Ecto neural progenitor cell (in vitro differentiated cells): ENCODE measurements at places on chromosomes 2 and 18.

DNA sequence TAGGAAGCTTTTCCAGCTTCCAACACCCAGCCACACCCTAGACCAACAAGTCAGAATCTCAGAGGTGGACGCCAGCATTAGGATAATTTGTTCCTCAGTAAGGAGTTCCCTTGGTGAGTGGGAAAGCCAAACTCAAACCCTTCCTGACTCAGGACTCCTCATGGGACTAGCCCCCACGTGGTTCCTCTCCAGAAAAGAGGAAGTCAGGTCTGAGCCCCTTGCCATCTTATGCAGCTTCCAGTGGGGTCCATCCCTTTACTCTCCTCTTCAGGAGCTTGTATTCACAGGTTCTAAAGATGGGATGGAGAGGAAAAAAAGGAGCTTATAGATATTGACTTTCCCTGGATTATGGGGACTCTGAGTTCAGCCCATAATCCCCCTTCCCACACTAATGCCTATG, 14.8 kb upstream of the NOTO start:
- no peak for DNase-seq

- DNase-seq, result no peak
Measured at GRCh38 chr2:215160081-215160480, 21.7 kb upstream of the ABCA12 start.

DNA sequence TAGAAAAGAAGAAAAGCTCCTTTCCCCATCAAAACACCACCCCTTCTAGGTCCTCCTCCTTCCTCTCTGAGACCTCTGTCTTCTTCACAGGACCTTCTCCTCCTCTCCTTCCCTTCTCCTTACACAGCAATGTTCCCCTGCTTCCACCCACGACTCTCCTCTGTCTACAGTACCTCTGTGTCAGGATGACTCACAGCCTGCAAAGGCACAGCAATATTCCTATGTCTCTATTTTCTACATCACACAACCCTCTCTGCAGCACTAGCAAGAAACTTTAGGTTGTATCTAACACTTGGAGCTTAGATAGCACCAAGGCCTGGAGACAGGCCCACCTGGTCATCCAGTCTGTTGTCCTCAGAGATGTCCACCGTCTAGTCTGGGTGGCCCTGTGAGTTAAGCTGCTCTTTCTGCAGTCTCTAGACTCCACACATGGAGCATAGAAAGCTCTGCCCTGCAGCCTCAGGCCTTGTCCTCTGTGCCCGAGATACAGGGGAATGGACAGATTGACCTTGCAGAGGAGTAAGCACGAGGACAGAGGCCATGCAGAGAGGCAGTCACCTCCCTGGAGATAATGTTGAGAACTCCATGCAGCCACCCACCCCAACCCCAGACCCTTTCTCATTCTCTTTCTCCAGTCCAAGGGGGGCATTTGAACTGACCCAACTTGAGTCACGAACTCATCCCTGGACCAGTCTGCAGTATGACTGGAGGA, 212.0 kb downstream of the TNS1 start:
- no peak for DNase-seq

- DNase-seq, result no peak
Measured at GRCh38 chr2:156663757-156664409, 227.7 kb downstream of the GPD2 start.

GRCh38 chr2:120846406-120847095, 110.9 kb downstream of the GLI2 start:
- DNase-seq, result no peak

DNA sequence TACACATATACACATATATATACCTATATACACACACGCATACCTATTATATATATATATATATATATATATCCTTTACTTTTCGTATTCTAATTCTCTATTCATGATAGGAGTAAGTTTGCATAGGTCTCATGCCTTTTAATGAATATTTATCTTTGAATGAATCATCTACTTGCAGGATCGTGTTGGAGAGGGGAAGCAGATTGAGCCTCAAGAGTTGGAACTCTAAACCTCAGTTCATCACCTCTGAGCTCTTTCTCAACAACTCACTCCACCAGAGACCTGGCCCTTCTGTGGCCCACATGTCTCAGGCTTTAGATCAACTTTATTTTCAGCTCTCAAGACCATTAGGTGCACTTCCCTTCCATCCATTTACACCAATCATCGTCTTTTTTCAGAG, 490.4 kb upstream of the ID2 start:
- DNase-seq, result no peak

DNA sequence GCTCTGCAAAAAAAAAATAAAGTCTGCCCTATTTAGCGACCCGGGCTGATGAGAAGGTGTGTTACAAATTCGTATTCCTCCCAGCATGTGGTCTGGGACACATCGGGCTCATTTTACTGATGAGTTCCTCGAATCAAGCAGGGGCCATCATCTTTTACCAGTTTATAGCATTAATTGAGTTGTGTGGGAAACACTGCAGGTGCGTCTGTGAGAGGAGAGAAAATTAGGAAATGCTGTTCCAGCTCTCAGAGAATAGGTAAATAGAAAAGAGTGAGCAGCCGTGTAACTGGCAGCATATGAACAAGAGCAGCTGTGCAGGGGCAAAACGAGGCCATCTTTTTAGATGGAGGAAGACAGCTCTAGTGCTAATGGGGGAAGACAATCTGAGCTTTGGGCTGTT, 216.7 kb downstream of the SETBP1 start:
- DNase-seq, result no peak

DNA sequence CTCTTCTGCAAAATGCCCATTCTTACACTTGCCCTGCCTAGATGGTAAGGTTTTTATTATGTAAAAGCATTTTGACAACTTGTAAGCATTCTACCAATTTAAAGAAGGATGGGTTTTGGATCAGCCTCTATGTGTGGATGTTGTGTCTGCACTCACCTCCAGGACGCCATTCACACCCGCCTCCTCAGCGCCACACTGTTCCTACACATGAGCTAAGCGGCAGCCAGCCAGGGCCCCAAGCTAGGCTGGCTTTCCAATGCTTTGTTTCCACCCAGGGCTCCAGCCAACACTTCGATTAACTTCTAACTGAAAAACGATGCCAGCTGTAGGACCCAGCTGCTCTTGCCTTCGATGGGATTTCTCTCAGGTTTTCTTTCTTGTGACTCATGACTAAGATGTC, 73.3 kb upstream of the FZD7 start:
- no peak for DNase-seq

DNA sequence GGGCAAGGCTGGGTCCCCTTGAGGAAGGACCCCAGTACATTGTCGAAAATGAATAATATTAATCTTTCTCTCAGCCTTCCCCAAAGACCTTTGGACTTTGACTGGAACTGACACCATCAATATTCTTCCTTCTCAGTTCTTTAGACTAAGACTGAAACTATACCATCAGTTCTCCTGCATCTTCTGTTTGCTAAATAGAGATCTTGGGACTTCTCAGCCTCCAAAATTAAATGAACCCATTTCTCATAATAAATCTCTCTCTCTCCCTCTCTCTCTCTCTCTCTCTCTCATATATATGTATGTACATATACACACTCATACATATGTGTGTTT, 39.7 kb upstream of the VRK2 start:
- no peak for DNase-seq

DNA sequence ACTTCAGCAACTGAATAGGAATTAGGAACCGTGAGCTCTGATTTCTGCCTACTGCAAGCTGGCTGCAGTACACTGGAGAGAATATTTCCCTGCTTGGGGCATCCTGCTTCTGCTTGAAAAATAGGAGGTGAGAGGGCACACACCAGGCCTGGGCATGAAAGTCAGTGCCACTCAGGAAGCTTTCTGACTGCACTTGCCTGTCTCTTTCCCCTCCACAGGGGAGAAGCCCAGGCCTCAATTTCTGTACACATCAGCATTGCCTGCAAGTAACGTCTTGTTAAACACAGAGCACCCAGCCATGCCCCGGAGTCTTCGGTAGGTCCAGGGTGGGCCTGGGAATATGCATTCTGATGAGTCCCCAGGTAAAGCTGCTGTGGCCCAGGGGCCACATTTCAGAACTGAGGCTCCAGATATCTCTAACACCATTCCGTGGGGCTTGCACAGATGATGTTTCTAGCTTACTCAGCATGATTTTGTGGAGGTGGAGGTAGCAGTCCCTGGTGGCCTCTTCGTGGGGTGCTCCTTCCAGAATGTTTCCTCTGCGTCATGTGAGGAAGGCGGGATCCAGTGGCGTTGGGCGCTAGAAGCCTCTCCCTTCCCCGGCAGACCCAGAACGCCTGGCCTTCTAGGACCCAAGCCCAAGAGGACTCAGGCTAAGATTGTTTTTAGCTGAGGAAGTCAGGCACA, 114.1 kb downstream of the ZBTB7C start:
- peak; percentile 52 for DNase-seq

DNA sequence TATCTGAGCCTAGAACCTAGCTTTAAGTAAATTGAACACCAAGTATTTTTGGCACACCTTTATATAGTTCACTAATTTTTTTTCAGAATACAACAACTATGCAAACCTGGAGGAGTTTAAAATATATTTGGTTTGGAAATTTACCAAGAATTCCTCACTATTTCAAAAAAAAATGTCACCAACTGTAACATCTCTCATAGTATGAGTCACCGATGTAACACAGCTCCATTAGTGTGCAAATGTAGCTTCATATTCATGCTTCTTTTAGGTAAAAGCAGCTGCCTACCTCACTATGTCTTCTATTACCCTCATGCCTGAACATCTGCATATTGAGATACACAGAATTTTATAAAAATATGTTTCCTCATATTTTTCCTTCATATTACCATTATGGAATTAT, 80.5 kb downstream of the NRXN1 start:
- no peak for DNase-seq

DNA sequence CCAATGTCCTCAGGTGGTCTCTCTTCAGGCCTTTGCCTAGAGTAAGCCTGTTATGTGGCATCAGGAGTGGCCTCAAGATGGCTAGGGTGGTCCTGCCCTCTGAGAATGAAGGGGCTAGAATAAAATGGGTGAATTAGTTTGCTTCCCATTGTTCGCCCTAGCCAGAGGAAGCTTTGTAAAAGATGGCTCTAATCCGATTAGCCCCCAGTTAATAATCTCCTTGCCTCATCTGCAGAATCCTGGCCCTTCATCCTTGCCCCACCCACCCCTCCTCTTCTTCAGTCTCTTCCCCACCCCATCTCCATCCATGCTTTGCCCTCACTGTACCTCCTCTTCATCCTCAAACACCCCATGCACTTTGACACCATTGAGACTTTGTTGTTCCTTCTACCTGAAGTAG, 57.4 kb upstream of the LGALSL start:
- peak; percentile 34 for DNase-seq

DNA sequence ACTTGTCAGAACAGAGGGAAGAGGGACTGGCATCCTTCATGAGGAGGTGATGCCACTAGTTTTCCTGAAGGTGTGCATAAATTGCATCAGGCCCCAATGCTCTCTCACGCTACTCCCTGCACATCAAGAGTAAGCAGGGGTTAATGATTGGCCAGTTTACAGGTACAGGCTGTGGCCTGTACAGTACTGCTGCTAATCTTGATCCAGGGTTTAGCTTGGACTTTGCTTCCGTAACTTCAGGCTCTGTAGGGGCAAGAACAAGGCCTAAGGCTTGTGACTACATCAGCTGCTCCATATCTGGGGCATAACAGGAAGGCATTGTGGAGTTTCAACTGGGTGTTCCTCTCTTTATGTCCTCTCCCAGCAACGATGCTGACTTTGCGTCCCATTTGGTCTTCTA, 96.8 kb upstream of the FZD7 start:
- no peak for DNase-seq

- no peak for DNase-seq
Measured at GRCh38 chr2:634636-635388, 42.4 kb downstream of the TMEM18 start.

GRCh38 chr18:28854964-28855363, 678.0 kb upstream of the CDH2 start:
- DNase-seq, result no peak

DNA sequence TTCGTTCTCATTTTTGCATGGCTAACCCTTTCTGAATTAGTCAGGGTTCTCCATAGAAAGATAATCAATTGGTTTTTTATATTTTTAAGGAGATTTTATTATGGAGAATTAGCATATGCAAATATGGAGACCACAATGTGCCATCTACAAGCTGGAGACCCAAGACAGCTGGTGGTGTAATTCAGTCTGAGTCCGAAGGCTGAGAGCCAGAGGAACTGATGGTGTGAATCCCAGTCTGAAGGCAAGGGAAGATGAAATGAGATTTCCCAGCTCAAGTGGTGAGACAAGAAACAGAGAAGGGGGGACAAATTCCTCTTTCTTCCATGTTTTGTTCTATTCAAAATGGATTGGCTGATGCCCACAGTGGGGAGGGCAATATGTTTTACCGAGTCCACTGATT, 80.7 kb downstream of the PLCL1 start:
- DNase-seq, result no peak

- no peak for DNase-seq
Measured at GRCh38 chr2:99545604-99546003, 55.8 kb upstream of the REV1 start.

DNA sequence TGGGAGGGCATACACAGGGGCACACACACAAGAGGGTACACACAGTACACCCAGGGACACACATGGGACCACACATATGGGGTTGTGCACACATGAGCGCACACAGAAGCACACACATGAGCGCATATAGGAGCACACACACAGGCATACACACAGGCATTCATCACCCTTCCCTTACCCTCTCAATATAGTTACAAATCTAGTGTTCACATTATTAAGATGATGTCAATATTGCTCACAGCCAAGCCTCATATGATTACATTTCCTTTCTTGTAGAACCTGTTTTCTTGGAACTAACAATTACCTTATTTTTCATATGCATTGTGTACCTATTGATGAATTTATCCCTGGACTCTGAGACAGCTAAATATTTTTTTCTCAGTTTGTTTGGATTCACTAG, 156.7 kb downstream of the FHOD3 start:
- DNase-seq, result no peak
